Foreskin keratinocyte (primary cell): ENCODE measurements at places on chromosomes 5 and 9. TPM values are rescaled to one million over a fixed set of nuclear protein-coding genes. Genes with fewer than 3 reads are reported as not detected.

ADAMTS16 gene
- not detected in 2 replicates for polyA plus RNA-seq

PCDHA9 gene
- polyA plus RNA-seq: 0.01 TPM in 1 of 2 replicates, not detected in the other

RAB3C gene
- not detected in 2 replicates for polyA plus RNA-seq

LEAP2 gene
- polyA plus RNA-seq: 0.55 and 0.85 TPM in 2 replicates

DNA sequence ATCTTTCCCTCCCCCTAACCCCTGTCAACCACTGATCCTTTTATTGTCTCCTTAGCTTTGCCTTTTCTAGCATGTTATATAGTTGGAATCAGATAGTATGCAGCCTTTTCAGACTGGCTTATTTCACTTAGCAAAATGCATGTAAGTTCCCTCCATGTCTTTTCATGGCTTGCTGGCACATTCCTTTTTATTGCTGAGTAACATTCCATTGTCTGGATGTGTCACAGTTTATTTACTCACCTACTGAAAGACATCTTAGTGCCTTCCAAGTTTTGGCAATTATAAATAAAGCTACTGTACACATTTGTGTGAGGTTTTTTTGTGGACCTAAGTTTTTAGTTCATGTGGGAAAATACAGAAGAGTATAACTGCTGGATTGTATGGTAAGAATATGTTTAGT, 230.1 kb downstream of the PBX3 start:
- DNase-seq: no peak

DNA sequence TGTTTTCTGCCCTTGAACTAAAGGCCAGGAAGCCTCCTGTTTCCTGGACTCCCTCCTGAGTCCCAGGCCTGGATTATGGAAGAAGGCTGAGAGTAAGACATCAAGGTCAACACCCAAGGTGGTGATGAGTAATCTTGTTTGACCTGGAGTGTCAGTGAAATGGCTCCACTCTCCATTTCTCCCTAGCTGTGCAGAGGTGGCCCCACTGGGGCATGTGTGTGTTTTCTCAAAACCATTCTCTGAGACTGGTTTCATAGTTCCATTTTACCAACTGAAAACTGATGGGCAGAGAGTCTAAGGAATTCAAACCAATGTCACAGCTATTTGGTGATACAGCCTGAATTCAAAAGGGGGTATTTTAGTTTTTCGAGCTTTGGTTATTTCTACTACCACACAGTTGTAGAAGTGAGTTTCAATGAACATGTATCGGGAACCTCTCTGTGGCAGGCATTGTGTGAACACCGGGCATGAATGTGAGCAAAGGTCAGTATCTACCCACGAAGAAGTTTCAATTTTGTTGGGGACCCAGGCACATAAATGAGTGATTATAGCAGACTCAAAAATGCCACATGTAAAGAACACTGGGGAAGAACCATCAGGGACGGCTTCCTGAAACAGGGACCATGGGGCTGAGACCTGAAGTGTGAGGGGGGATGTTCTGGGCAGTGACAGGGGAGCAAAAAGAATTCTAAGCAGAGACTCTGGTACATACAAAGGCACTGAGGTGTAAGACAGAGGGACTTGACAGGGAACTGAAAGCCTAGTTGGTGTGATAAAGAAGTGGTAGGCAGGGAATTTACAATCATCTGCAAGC, 269.6 kb upstream of the KLF4 start:
- DNase-seq: no peak

GRCh38 chr5:146789712-146790653, 88.6 kb downstream of the PPP2R2B start:
- no peak for DNase-seq

DNA sequence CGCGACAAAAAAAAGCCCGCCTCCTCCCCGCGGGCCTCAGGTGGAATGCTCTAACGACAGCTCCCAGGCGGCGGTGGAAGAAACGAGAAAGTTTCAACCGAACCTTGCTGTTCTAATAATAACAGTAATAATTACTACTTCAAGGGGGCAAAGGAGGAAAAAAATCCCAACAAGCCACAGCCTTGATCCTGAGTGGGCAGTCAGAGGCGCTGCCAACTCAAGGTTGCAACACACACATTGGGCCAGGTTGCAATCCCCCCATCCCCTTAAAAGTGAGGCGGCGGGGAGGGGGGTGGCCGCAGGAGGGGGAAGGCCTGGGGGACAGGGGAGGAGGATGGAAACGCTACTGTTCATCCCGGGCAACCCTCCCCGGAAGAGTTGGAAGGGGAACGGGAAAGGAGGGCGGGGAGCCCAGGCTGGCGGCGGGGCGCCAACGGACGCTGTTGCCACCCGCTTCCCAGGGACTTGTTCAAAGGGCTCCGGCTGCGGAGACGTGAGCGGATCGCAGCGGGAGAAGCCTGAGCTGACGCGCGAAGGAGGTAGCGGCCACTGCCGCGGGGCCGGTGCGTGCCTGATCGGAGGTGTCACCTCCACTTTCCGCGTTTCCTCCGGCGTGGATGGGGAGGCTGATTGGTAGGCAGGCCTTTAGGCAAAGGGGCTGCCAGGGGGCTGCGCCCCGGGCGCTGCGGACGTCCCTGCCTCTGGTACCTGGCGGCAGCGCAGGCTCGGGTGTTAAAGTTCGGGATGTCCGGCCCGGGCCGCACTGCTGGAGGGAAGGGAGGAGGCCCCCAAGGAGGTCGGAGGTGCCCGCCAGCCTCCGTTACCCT, 647 bp downstream of the SMARCA2 start:
- DNase-seq: peak; percentile 24

GRCh38 chr9:91946196-91946595, 3.8 kb downstream of the ROR2 start:
- DNase-seq: no peak

- DNase-seq: no peak
Observed at GRCh38 chr9:3251309-3251708, 274.5 kb downstream of the RFX3 start.

DNA sequence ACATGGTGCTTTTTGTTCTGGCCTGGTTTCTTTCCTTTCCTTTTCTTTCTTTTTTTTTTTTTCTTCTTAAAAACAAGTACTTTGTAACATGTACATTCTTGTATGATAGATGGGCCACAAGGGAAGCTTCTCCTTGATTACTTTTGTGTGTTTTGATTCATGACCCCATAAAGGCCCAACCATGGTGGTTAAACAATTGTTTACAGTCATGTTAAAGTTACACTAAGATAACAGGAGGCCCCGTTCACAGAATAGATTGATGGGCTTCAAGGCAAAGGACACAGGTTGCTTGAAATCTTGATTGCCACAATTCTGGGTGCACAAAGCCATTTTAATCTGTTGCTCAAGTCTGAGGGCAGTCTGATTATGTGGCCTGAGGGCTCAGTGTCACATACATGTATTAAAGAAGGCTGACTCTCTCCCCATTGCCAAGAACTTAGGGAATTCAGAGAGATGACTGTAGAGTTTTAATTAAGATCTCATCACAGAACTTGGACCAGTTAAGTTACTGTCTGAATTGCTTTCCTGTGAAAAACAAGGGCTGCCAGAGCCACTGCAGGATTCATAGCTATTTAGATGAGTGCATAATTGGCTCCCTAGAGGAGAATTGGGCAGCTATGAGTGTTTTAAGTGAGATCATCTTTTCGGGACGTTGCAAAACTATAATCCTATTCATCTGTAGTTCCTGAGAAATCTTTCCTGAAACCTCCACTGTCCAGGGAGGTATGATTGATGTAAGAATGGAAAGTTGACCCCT, 163.4 kb downstream of the TLE4 start:
- no peak for DNase-seq
